Stimulated activated CD4-positive, alpha-beta T cell treated with anti-CD3 and anti-CD28 coated beads, TNF-alpha, amount 100 ng/mL, for 4 hours (primary cell): ENCODE measurements at places on chromosomes 5 and 9.

GRCh38 chr5:71740015-71740753 lies 21.1 kb downstream of the CARTPT start:
- DNase-seq: no peak

DNA sequence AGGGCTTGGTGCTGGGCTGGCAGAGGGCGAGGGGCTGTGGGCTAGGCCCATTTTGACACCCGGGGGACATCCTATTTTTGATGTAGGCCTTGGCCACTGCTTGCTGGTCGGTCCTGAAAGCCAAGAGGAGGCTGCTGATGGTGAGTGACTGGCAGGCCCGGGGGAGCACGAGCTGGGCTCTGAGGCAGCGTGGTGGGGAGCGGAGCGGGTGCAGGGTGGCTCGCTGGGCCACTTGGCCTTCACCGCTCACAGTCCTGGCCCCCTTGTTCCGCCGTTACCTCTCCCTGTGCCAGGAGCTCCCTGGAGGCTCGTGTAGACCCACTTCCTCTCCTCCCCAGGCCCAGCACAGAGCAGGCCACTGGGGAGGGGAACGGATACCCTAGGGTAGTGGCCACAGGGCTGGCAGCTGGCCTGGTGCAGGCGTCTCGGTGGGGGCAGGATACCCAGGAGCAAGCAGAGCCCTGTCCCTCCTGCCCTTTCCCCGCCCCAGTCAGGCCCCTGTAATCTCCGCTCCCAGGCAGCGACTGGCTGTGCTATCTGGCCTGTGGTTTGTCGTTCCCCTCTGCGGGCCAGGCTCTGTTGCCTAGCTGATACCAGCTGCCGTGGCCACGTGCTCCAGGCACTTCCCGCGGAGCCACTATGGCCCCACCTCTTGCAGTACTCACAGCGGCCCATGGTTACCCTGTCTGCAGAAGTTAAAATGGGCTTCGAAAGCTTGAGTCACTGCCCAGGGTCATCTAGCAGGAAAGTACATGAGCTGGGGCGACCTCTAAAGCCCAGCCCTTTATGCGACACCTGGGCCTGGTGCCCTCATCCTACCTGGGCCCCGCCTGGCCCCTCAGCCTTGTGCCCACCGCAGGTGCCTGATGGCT lies 11.7 kb upstream of the DOLPP1 start:
- peak; percentile 19 for DNase-seq

DNA sequence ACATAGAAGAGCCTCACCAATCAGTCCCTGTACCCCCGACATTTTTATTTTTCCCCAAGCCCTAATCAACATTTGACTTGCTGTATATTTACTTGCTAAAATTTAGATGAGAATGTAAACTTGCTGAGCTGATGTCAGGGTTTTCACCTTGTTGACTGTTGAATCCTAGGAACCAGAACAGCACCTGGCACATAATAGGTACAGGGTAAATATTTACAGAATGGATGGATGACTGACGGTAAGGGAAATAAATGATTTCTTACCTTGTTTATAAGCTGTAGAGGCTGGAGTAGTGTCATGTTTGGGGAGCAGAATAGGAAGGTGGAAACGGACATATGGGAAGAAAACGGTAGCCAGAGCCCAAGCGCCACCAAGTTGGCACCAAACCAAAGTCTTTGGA lies 107.0 kb upstream of the NUDT12 start:
- no peak for DNase-seq

DNA sequence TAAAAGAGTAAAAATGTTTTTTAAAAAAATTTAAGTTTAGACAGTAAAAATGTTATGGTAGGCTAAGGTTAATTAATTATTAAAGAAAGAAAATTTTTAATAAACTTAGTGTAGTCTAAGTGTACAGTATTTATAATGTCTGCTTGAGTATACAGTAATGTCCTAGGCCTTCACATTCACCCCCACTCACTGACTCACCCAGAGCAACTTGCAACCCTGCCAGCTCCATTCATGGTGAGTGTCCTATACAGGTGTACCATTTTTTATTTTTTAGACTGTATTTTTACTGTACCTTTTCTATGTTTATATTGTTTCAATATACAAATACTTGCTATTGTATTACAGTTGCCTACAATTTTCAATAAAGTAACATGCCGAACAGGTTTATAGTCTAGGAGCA lies 234.1 kb downstream of the AUH start:
- no peak for DNase-seq

DNA sequence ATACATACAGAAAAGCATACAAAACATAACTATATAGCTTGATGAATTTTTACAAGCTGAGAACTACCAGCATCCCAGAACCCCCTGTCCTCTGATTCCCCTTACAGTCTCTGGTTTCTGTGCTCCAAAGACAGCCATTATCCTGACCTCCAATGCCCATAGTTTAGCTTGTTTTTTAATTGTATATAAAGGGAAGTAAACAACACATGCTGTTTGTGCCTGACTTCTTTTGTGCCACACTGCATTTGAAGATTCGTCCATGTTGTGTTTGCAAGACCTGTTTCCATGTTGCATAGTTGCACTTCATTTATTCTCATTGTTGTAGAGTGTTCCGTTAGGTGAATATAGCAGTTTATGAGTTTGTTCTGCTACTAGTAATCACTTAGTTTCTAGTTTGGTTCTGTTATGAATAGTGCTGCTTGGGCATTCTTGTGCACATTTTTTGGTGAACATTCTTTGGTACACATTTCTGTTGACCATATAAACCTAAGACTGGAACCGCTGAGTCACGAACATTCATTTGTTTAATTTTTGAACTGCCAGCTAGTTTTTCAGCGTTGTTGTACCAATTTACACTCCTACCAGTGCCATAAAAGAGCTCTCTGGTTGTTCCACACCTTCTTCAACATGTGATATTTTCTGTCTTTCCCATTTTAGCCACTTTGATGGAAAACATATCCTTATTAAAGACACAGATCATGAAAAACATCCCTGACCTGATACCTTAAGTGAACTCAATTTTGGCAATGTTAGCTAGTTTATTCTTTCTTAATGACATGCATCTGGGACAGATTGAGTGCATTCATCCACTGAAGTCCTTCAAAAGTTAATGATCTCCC lies 78.1 kb upstream of the ANXA1 start:
- DNase-seq: no peak
